ENCODE measurements at places on chromosomes 11 and 22.

DNA sequence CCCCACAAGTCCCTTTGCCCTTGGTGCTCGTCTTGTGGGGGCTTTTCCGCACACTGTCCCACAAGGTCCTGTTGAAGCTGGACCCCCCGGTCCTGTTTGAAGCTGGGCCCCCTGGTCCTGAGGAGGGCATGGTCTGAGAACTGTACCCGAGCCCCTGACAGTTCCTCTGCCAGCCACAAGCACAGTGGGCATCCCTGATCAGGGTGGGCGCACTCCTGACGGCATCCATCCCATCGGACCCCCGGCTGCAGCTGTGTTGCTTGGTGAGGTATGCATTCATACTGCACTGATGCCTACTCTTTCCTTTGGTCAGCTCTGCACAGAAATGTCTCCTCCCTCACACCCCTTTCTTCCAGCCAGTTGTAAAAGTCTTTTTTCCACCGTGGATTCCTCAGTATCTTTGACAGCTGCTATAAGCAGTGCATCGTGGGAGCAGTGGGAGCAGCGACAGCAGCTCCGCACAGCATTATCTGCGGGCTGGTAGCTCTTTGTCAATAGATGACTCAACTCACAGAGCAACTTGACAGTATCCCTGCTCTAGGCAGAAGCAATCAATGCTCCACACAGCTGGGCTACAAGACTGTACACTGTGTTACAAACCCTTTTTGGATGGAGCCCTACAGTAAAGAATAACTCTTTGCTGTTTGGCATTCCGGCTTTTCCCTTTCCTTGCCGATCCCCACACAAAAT lies 1030.8 kb upstream of the CCDC90B start:
- peak; percentile 13 for DNase-seq

DNA sequence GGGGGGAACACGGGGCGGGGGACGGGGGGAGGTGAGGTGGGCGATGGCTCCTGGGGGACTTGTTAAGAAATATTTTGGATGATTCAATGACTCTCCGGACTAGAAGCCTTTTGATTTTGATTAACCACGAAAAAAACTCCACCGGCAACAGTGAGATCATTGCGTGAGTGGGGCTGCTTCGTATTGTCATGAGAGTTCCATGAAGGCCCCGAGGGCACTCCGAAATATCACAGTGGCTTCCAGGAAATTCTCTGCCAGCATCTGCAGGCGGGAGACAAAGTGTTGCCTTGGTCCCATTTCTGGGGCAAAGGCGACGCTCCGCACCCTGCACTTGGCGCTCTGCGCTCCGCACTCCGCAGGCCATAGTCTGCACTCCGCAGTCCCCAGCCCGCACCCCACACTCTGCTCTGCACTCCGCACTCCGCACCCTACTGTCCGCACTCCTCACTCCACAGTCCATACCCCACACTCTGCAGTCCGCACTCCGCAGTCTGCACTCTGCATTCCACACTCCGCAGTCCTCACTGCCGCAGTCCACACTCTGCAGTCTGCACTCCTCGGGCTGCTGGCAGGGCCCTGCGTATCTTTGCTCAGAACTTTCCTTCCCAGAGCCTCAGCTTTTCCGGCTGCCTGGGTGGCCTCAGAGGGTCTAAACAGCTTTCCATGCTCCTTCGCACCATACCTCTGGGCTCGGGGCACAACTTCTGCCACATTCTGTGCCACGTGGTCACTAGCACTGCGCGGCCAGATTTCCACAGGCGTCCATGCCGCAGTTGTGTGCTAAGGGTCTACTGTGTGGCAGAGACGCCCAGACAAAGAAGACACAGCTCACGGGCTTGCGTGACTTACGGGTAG lies 61.1 kb downstream of the LINC01488 start:
- no peak for DNase-seq

- peak; percentile 86 for DNase-seq
Measured at GRCh38 chr11:75814363-75814676, 690 bp upstream of the UVRAG start.

DNA sequence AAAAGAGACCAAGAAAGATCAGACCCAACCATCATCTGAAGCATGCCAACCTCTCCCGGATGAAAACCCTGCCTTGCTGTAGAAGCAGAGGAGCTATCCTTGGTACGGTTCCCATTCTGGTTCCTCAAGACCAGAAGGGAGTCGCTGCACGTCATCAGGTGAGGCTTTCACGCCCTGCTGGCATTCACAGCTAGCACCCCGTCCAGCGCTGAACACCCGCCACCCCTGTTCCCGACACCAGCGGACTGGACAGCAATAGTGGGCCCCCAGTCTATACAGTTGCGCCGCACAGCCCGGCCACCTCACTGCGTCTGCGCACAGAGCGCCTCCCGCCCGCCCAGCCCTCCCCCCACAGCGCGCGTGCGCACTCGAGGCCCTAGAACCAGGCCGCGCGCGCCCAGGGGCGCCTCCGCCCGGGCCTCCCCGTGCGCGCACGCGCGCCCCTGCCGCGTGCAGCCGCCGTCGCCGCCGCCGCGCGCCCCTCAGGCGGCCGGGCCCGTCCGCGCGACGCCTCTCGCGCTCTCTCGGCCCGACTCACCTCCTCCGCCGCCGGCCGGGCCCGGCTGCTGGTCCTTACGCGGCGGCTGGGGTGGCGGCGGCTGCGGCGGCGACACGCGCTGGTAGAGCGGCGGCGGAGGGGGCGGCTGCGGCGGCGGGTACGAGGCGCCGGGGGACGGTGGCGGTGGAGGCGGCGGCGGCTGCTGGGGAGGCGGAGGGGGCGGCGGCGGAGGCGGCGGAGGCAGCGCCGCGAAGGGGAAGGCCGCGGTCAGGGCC lies 706 bp downstream of the SF1 start:
- peak; percentile 42 for DNase-seq

GRCh38 chr11:123630126-123630608 lies 24.3 kb downstream of the SCN3B start:
- DNase-seq: no peak

GRCh38 chr11:23143022-23143421 lies 282.7 kb upstream of the CCDC179 start:
- DNase-seq: no peak

DNA sequence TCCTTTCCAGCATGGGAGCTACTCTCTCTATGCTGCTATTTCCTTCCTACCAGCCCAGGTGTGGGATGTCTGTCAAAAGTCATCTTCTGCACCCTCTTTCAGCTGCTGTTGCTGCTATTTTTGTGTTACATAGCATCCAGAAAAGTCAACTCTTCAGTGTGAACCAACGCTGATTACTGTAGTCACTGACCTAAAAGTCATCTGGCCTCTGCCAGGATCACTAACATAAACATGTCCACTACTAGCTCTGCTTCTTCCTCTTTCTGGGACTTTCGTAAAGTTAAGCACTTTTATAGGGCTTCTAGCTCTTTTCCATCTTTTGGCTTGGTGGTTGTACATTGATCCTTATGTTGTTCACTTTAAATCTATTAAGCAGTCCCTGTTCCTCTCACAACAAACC lies 90.2 kb upstream of the CARD18 start:
- DNase-seq: no peak

DNA sequence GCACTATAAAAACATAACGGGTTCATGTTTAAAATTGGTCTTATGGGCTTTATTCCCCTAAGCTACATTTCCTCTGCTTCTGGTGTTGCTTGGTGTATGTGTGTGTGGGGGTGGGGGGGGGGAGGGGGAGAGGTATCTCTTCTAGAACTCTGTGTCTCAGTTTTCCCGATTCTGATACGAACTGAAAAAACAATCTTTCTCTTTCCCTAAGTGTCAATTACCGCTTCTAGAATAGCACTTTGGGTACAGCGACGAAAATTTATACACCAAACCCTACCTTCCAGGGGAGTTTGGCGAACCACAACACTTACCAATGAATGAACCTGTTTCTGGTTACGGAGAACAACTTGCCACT lies 636 bp downstream of the NUP160 start:
- no peak for DNase-seq

GRCh38 chr22:19477321-19478044 lies 1.5 kb downstream of the UFD1 start:
- DNase-seq: no peak

- DNase-seq: no peak
Measured at GRCh38 chr11:117535201-117535849, 207.7 kb downstream of the CEP164 start.

GRCh38 chr11:71391796-71392195 lies 56.4 kb downstream of the DHCR7 start:
- DNase-seq: no peak

- peak; percentile 100 for DNase-seq
Measured at GRCh38 chr11:43830928-43831440, 49.6 kb upstream of the ALKBH3 start.

- DNase-seq: no peak
Measured at GRCh38 chr22:27989758-27990450, 70.8 kb upstream of the PITPNB start.

DNA sequence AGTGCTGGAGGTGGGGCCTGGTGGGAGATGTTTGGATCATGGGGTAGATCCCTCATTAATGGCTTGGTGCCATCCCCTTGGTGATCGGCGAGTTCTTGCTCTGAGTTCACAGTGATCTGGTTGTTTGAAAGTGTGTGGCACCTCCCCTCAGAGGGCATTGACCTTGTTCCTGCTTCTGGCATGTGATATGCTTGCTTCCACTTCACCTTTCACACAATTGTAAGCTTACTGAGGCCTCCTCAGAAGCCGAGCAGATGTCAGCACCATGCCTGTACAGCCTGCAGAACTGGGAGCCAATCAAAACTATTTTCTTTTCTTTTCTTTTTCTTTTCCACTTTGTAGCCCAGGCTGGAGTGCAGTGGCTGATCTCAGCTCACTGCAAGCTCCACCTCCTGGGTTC lies 11.0 kb upstream of the CATSPER1 start:
- no peak for DNase-seq

DNA sequence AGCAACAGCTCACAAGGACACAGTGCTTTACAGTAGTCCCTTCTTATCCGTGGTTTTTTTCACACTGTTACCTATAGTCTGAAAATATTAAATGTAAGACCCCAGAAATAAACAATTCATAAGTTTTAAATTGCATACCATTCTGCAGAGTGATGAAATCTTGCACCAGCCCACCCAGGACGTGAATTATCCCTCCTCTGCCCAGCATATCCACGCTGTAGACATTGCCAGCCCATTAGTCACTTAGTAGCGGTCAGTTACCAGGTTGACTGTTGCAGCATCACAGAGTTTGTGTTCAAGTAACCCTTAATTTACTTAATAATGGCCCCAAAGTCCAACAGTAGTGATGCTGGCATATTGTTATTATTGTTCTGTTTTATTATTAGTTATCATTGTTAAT lies 3.6 kb downstream of the CLTCL1 start:
- peak; percentile 68 for DNase-seq

DNA sequence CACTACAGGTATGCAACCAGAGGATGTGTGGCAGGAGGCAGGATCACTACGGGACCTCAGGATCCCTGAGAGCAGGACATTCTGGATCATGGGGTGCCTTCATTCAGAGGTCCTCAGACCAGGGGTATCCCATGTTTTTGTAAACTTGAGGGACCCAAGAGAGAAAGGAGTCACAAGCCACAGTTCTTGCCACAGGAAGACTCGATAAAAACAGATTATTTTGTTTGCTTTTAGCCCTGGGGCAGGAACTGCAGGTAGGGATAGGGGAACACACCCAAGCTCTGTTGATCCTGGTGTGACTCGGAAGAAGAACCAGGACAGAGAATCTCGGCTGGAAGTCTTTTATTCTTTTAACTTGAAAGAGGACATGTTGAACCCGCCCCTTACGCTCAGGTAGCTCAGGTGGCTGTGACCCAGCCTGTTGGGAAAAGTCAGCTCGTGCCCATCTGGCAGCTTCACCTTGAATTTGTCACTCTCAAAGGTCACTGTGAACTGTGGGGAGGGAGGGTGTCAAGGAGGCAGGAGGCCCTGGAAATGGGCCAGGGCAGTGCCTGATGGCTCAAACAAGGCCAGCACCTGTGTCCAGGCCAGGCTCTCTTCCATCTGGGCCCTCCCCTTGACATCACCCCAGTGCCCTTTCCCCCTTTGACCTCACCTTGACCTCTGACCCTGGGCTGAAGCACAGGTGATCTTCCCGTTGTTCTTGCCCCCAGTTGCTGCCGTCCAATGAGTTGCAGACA lies 9.8 kb downstream of the LGALS2 start:
- no peak for DNase-seq

DNA sequence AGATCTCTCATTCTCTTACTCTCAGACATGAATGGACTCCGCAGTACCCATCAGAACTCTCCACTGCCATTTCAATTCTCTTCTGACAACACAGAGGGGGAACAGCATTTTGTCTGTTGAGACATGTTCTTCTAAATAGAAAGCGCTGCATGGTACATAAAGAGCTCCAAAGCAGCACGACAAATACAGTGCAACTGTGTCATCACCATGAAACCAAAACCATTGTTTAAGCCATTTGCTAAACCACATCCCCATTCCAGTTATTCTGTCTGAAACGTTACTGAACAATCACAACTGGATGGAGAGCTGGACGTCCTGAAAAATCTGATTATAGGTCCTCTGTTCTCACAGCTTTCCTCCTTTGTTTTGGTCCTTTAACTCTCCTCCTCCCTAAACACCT lies 17.9 kb upstream of the TENM4 start:
- no peak for DNase-seq

- DNase-seq: no peak
Measured at GRCh38 chr11:10267821-10268220, 26.2 kb downstream of the SBF2 start.

DNA sequence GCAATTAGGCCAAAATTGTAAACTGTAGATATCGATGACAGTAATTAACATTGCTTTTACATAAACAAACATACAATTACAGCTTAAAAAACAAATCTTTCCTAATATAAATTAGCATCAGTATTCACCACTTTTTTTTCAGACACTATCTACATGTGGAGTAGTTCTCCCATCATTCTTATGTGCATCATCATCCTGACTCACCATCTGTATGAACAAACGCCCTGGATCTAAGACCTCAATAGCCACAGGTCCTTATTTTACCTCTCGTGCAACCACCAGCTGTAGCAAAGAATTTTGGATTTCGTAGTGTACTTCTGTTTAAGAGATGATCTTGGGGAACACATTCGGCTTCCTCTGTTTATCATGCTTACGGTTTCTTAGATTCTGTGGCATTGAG lies 551.9 kb upstream of the KIRREL3 start:
- DNase-seq: no peak

- no peak for DNase-seq
Measured at GRCh38 chr11:76789443-76789719, 6.2 kb downstream of the TSKU start.

GRCh38 chr11:6273188-6273587 lies 13.6 kb downstream of the CCKBR start:
- DNase-seq: no peak

DNA sequence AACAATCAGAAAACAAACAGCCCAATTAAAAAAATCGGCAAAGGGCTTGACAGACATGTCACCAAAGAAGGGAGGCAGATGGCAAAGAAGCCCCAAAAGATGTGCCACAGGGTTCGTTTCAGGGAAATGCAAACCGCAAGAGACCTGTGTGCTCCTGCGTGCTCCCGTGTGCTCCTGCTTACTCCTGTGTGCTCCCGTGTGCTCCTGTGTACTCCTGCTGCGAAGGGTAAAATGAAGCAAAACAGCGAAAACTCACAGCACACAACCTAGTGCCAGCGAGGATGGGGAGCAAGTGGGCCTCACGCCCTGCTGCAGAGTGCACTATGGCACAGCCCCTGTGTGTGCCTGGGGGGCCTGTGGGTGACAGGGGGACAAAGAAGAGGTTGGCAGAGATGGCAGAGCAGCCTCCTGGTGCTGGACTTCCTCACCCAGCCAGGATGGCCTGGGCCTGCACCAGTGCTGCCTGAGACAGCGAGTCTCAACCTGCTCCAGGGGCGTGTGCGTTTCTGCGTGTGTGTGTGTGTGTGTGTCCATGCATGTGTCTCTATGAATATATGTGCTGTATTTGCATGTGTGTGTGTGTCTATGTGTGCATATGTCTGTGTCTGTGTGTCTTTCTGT lies 14.0 kb downstream of the ASCL2 start:
- no peak for DNase-seq
